ENCODE measurements at places on chromosomes 1 and 21.

DNA sequence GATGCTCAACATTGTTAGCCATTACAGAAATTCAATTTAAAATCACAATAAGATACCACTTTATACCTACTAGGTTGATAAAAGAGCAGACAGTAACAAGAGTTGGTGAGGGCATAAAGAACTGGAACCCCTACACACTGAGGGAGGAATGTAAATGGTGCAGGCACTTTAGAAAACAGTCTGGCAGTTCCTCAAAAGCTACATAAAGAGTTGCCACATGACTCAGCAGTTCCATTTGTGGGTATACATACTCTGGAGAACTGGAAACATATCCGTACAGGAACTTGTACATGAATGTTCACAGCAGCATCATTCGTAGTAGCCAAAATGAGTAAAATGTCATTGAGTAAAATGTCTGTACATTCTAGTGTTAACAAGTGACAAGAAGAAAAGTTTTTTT, 17.0 kb downstream of the NSL1 start:
- no peak for DNase-seq

DNA sequence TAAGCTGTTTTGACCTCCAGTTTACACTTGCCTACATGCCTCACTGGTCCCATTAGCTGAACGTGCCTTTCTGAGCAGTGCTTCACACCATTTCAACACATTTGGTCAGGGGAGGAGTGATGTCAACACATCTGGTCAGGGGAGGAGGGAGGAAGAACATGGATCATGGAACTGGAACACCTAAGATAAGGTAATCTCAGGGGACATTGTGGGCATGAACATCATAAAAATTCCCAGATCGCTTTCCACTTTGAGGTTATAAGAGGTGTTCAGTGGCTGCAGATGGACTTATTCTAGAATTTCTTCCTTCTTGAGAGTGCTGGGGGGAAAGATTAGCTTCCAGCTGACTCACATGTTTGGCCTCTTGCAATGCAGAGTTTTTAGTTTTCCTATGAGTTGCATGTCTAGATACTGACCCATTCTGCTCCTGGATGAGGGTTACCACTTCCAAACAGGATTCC, 2.0 kb downstream of the QSOX1 start:
- no peak for DNase-seq

DNA sequence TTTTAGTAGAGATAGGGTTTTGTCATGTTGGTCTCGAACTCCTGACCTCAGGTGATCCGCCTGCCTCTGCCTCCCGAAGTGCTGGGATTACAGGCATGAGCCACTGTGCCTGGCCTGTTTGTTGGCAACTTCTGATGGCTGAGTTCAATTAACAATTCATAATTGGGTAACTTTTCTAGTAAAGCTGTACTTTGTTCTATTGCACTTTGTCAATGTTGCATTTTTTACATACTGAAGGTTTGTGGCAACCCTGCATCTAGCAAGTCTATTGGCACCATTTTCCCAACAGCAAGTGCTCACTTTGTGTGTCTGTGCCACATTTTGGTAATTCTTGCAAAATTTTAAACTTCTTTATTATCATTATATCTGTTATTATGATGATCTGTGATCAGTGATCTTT, 64.5 kb upstream of the USP24 start:
- DNase-seq: no peak

GRCh38 chr1:23651069-23651808, 40.4 kb upstream of the RPL11 start:
- no peak for DNase-seq

DNA sequence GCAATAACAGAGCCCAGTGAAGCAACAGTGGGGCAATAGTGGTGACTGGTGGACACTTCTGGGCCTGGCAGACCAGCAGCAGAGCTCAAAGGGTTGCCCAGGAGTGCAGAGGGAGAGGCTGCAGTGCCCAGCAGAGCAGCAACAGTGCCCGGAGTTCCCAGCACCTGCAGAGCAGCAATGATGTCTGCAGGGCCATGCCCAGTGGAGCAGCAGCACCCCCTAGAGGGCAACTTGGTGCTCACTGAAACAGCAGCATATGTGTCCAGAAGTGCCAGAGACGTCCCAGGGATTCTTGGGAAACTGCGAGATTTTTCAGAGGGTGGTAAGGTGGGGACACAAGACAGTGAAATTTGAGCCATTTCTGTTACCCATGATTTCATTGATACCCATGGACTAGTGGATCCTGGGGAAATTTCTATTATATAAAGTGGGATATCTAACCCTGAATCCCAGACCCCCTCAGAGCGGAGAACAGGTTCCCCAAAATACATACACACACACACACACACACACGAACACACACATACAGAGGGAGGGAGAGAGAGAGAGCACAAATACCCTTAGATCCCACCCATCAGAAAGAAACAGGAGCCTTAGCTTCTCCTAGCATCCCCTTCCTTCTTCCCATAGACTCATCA, 156.9 kb upstream of the GJB5 start:
- DNase-seq: peak; percentile 77

DNA sequence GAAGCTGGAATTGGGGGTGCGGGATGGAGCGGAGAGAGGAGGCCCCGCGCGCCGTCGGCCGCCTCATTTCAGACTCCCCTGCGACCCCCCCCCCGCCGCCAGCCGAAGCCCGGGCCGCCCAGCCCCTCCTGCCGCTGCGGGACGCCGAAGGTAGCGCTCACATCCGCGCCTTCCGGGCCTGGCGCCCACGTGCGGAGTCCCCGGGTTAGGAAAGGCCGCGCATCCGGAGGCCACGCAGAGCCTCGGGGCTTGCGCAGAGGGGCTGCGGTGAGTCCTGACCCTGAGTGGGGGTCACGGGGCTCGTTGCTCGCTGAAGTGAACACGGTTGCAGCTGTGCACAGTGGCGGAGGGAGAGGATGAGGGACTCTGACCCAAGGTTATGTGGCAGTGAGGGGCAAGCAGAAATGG, 552 bp upstream of the ZNF496 start:
- DNase-seq: peak; percentile 73

DNA sequence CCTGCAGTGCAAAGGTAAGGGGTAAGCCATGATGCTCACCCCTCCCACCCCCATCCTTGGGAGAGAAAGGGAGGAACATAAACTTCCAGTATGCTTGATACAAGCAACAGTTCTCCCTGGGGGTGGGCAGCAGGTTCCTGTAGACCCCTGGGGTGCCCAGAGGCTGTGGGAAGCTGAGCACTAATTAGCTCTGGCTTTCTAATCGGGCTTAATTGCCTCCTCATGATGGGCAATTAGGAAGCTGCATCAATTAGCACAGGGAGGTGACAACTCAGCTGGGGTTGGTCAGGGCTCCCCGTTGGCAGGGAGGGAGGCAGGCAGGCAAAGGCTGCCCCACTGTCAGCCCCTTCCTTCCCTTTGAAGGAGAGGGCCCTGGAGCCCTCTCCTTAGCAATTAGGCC, 15.7 kb upstream of the LMNA start:
- DNase-seq: no peak

DNA sequence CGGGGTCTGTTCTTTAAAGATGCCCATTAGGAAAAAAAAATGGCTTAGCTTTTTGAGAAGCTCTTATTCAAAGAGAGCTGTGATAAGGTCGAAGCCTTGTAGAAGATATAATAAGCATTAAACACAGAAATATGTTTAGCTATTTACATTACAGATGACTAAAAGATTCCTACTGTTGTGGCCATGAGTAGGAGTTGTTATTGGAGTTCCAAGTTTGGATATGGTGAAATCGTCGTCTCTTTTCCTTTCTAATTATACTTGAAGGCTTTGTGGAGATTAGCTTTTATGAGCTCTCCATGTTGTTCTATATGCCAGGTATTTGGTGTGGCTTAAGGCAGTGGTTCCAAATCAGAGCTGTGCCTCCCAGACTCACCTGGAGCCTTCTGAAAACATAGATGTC, 79.9 kb upstream of the LAMC2 start:
- no peak for DNase-seq

GRCh38 chr1:154629675-154630073, 21.7 kb upstream of the ADAR start:
- DNase-seq: no peak

GRCh38 chr21:41888749-41889376, 9.7 kb upstream of the PRDM15 start:
- DNase-seq: no peak

GRCh38 chr21:41562101-41563000, 54.4 kb upstream of the TMPRSS2 start:
- no peak for DNase-seq

GRCh38 chr1:69377507-69377906, 190.2 kb upstream of the LRRC7 start:
- DNase-seq: no peak

DNA sequence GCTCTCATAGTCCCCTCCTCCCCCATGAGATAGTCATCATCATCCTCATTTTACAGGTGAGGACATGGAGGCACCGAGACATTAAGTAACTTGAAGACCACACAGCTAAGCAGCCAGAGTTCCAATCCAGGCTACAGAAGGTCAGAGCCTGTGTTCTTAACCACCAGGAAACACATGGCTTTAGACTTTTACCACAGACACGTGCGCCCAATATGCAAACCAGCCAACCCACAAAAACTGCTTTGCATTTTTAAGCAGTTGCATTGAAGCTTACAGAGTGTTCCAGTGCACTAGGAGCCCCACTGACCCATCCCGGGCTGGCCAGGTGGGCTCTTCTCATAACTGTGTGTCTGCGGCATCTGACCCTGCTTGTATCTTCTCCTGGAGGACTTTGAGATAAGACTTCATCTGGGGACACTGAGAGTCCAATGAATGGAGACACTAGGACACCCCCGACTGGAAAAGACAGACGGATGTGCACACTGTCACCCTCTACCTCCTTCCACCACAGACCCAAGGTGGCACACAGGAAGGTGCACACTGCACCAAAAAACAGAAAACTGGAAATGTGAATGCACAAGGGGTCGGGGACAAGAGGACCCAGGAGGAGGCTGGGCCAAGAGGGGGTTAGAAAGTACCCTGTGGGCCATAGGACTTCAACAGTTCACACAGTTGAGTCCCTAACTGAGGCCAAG, 56.4 kb downstream of the ETS2 start:
- no peak for DNase-seq

DNA sequence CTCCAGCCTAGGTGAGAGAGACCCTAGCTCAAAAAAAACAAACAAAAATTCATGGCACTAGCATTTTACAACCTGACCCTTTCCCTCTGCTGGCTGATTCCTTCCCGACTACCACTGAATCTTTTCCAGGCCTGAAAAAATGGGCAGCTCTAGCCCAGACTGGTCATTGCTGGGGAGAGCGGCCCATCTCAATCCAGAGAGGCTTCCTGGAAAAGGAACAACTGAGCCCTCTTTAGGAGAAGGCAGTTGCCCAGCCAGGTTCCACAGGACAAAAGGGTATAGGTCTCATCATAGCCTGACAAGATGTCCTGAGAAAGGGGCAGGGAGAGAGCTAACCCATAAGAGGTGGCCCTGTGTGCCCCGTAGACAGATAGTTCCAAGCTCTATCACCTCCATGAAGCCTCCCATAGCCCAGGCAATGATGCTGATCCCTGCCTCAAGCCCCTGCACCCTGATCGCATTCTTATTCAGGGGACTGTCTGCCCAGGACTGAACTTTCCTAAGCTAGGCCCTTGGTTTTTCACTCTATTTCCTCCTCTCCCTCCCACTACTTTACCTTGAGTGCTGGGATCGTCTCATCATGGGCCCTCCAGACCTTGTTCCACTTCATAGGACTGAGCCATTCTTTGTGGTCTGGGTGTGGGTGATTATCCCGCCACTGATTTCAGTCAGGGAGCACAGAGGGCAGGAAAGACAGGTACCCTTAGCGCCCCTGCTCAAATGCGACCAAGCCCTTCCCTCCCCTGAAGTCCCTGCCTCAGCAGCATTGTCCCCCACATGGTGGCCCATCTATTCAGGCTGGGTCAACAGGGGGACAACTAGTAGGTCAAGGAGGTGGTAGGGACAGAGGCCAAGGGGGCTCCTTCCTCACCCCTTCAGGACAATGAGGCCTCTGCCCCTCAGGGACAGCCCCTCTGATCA, 18.2 kb downstream of the RHBG start:
- no peak for DNase-seq

DNA sequence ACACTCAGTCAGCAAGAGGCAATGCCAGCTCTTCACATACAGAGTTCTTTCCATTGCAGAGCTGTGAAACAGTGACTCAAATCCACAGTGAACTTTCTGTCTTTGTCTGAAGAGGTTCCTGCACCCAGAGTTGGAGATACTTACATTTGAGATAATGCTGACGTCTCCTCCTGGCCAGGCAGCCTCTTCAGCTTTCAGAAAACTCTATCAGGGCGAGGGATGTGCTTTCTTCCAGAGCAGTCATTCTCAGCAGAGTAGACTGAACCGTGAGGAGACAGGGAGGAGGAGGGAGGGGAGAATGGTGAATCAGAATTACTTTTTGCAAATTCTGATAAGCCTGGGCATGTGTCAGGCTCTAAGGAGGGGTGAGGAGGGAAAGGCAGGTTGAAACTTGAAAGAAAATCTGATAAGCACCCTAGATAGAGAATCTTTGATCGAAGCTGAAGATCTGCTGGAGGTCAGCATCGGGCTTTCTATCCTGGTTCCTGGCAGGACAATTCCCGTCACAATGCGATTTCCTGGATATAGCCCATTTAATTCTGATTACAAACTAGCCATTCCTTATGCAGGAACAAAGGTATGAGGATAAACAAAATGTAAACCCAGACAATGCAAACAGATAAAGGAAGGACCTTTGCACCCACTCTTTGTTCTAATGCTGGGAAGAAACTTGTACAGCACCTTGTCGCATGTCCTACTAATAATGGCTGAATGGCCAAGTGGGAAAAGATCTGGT, 18.9 kb upstream of the NID1 start:
- DNase-seq: no peak

DNA sequence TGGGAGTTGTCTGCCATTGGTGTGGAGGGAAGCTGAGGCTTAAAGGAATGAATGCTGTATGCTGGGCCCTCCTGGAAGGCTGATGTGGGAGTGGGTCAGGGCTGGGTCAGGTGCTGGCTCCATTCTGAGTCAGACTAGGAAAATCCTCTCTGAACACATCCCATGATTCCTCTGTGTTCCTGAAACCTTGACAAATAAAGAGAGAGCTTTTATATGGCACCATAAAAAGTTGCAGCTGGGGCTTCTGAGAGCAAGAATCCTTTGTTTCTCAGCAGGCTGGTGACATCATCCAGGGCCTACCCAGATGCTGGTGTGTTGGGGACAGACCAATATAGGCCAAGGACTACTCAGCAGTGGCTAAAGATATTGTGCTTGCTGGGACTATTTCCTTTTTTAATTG, 27.8 kb upstream of the NFASC start:
- DNase-seq: no peak

- DNase-seq: peak; percentile 16
These were observed 873 bp upstream of the PI4KB start for GRCh38 chr1:151327903-151328674.

DNA sequence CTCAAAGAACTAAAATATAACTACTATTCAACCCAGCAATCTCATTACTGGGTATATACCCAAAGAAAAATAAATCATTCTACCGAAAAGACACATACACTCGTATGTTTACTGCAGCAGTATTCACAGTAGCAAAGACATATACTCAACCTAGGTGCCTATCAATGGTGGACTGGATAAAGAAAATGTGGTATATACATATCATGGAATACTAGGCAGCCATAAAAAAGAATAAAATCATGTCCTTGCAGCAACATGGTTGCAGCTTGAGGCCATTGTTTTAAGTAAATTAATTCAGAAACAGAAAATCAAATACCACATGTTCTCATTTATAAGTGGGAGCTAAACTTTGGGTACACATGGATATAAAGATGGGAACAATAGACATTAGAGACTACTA, 266.2 kb upstream of the POU3F1 start:
- DNase-seq: no peak

GRCh38 chr1:113353580-113353979, 36.7 kb upstream of the MAGI3 start:
- no peak for DNase-seq

Measured in stimulated activated naive CD8-positive, alpha-beta T cell treated with anti-CD3 and anti-CD28 coated beads, Interleukin-15, Interleukin-2, amounts not matched to agents 100 U/mL and 50 U/mL, for 24 hours (primary cell).